ENCODE measurements at places on chromosomes 4 and X.

DNA sequence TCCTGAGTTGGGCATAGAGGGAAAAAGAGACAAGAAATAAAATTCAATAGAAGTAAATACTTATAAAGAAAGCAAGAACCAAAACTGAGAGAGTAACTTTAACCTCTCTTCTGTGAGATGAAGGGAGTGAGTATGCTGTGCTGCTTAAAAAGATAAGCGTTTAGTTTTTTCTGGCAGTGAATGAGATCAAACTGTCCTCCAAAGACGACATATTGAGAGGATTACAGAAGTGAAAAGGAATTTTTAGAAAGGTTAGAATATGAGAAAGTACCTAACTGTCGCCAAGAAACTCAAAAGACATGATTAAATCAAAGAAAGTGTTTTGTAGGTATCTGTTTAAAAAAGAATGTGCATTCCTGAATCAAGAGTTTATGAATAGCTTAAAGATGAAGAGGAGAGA is 16.0 kb downstream of the GAB1 start:
- DNase-seq, result no peak

DNA sequence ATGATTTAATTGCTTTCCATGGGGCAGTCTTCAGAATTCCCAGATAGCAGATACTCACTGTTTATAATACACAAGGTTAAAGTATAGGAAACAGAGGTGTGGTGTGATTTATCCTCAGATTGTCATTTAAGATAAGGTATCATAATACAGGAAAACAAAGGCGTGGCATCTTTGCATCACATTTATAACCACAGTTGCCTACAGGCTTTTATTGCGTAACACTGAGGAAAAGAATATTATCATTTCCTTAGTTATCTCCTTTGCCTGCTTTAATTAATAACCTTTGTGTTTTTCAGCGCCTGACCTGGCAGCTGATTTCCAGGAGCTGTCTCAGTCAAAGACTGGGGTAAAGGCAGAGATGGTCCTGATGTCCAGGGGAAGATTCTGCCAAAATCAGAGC is 68.8 kb downstream of the SSX7 start:
- no peak for DNase-seq

DNA sequence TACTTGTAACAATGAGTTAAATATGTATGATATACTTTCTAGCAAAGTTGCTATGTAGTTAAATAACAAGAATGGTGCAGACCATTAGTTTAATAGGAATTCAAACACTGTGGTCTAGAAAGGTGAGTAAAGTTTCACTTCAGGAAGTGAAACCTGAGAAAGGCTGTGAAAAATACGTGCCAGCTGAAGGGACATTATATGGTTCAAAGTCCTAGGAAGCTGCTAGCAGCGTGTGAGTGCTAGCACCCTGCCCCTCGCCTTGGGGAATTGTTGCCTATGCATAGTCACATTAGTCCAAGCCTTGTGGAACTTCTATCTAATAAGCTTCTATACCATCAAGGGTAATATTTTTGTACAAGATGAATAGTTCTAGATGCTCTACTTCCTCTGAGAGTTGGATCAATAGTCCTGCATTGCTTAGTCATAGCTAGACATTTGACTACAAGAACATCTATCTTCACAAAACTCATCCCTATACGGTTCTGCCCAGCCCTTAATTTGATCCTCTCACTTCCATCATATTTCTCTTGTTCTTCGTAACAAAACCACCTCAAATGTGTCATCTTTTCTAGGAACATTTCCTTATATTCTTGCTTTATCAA is 45.8 kb upstream of the ARSJ start:
- no peak for DNase-seq

DNA sequence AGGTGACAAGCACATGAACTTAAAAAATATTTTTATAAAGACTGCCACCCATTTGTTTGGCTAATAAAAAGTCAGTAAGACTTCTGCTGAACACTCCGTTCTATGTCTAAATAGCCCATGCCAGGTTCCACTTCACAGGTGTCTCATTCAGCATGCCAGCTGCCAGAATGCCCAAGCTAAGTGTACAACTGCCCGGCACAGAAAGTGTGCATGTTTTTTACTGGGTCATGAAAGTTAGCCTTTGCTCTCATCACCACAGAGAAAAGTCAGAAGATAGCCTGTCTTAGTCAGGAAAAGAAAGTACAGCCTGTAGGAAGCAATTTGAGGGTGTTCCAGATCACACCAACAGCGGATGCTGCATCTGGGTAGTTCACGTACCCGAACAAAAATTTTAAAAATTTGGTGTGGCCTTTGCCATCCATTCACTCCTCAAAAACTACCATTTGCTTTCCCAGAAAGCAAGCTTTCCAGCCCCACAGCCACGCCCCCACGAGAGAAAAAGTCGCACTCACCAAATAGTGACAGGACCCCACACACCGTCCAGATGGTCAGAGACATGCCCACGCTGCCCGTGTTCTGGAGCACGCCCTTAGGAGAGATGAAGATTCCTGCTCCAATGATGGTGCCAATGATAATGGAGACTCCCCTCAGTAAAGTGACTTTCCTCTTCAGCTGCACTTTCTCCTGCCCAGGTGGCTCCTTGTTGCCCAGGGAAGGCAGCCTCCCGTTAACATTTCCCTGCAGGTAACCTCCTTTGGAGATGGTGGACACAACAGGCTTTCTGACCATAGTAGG is 671 bp downstream of the SLC7A11 start:
- DNase-seq, result no peak

GRCh38 chr4:65668201-65669089 is 1.8 kb downstream of the EPHA5 start:
- DNase-seq, result no peak

DNA sequence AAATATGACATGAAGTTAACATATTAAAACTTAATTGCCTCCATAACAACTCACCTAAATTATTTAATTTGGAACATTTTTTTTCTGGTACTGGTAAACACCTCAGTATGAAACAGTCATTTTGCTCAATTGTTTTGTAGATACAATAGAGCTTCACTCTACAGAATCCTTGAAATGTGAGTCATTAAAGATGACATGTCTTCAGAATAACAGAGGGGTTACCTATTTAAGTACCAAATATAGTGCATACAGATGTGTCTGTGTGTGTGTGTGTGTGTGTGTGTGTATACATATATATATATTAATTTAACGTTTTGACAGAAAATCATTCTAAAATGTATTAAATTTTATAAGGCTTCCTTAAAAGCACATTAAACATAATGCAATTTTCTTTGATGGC is 297.6 kb downstream of the INPP4B start:
- DNase-seq, result no peak

- DNase-seq, result no peak
These were observed 240.1 kb downstream of the STIM2 start for GRCh38 chr4:27100713-27101112.

DNA sequence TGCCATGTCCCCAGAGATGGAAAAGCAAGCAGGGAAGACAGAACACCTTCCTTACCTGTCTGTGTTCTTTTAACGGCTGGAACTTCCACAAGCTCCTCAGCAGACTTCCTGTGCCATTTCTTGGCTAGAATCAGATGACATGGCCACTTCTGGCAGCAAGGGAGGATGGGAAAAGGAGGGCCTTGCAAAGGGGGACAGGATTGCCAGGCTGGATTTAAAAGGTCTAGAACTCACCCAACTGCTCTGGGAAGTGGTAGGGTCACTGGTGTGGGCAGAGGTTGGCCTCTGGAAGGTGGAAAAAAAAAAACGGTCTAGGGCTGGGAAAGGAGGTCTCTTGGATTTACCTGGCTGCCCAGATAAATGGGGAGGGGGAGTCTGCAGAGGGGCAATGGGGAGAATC is 1.6 kb upstream of the USP11 start:
- no peak for DNase-seq

DNA sequence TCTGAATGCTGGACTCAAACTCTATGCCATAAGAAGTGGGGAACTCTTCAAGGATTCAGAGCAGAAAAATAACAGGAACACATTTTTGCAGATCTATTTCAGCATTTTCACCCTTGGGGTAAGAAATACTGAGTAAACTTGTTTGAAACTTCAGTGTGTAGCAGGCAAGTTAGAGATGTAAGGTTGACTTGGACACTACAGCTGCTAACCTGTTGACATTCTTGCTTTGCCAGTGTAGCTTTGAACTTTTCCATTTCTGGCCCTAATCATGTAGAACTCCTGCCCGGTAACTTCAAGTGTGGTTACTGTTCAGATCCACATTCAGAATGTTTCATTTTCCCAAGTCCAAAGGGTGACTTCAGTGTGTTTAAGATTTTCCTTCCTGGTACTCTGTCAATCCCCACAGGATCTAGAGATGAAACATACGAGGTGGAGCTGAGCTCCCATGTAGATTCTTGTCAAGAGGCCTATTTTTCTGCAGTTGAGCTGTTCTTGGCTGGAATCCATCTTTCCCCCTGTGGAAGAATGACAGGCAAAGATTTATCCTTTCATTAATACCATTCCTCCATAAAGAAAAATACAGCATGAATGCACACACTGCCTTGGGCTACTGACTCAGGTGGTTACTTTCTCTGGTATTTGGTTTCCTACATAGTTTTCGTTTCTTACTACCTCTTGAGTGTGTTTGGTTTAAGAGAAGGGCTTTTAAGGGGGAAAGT is 34.1 kb downstream of the FHDC1 start:
- no peak for DNase-seq

GRCh38 chrX:39324233-39324930 is 523.1 kb downstream of the MID1IP1 start:
- DNase-seq, result no peak

GRCh38 chr4:135244696-135245095 is 1043.1 kb upstream of the PABPC4L start:
- no peak for DNase-seq

DNA sequence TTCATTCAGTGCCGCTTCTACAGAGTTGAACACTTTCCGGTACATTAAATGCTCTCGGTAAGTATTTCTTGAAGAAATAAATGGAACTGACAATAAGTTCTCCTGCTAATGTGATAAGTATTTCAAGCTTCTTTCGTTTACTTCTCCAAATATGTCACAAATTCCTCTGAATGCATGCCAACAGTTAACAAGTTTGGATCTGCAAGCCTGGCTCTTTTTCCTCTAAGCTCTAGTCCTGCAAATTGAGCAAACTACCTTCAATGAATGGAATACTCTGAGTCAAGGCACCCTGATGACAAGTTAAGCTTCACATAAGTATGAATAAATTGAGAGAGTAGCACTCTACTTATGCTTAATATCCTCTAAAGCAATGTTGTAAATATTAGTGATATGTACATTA is 403.6 kb downstream of the PDGFC start:
- no peak for DNase-seq

DNA sequence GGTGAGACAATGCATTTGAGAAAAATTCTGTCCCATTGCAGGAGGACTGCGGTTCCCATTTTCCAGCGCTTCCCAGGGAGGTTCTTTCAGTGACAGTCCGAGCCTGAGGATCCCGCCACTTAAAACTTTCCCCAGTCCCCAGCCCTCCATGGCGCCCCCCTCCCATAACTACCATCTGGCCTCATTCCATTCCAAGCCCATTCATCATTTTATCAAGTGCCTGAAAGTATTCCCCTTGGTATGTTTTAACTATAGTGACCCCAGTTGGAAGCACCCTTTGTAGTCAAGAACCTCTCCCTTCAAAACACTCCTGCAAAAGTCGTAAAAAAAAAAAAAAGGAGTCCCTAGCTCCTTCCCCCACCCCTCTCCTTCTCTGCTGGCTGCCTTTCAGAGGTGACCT is 1.2 kb downstream of the RASL11B start:
- DNase-seq, result no peak

- no peak for DNase-seq
These were observed 168.7 kb downstream of the SCFD2 start for GRCh38 chr4:53196882-53197771.

- no peak for DNase-seq
These were observed at the start of gene KDR for GRCh38 chr4:55125087-55125721. Gene KDR (minus strand): TSS chr4:55125595. CDS start chr4:55125293, 302 bp downstream.

DNA sequence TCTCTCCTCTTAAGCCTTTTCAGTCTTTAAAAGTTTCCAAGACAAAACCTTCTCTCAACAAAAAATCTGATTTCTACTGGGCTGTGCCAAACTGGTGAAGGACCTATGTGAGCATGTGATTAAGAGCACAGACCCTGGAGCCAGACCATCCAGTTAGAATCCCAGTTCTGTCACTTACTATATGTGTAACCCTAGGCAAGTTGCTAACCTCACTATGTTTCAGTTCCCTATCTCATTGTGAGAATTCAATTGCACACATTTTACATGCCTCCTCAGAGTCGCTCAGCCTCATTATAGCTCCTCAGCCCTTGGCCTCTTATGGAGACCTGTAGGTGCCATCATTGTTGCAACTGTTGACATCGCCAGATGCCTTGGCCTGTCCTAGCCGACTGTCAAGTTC is 54.1 kb upstream of the VEGFD start:
- no peak for DNase-seq

- DNase-seq, result peak; percentile 32
These were observed 11.1 kb downstream of the MAEA start for GRCh38 chr4:1300466-1301455.

DNA sequence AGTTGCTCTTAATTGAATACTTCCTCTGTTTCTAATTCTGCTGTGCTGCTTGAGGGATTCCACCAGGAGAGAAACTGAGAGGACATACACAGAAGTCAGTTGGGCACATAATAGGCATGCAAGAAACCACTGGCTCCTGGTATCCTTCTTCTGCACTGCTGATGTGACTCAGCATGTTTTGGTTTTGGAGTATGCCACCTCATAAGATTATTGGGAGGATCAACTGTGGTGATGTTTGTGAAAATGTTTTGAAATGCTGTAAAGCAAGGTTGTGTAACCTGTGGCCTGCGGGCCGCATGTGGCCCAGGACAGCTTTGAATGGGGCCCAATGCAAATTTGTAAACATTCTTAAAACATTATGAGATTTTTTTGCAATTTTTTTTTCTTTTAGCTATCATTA is 119.6 kb downstream of the GATB start:
- DNase-seq, result no peak

GRCh38 chr4:156437666-156438065 is 484.0 kb upstream of the CTSO start:
- no peak for DNase-seq

DNA sequence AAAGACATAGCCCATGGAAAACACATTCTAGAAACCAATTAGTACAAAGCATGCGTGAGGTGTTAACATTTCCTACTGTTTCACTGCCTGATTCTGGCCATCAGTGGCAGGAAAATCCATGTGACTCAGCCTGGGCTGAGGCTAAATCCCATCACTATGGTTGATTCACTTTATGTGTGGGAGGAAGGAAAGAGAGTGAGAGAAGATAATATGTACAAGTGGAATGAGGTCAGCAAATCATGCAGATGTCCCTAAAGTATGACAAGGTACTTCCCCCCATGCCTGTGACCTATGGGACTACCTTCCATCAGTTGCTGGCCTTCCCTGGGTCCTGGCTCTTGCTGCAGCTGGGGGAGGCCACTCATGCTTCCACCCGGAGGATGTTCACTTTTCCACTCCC is 64.2 kb upstream of the MAP3K15 start:
- no peak for DNase-seq
